ENCODE measurements at places on chromosomes 2 and 18.
A peak's percentile ranks its signal among the peaks of the same experiment; 100 is the strongest.

DNA sequence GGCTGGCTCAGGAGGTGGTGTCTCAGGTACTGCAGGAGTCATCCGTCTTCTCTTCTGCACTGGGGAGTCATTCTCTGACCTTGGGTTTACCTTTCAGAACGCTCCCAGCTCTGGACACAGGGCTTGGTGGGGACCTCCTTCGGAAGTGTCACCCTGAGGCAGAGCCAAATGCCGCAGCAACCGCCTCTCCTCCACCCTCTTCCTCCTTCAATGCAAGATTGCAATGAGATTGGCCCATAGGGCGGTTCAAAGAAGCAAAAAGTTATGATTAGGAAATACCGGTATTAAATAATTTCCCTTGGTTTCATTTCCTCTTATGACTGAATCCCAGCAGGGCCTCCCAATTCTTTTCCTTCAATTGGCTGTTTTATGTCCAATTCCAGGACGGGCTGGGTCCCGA lies 178.8 kb downstream of the ACKR3 start:
- DNase-seq = peak; percentile 12

DNA sequence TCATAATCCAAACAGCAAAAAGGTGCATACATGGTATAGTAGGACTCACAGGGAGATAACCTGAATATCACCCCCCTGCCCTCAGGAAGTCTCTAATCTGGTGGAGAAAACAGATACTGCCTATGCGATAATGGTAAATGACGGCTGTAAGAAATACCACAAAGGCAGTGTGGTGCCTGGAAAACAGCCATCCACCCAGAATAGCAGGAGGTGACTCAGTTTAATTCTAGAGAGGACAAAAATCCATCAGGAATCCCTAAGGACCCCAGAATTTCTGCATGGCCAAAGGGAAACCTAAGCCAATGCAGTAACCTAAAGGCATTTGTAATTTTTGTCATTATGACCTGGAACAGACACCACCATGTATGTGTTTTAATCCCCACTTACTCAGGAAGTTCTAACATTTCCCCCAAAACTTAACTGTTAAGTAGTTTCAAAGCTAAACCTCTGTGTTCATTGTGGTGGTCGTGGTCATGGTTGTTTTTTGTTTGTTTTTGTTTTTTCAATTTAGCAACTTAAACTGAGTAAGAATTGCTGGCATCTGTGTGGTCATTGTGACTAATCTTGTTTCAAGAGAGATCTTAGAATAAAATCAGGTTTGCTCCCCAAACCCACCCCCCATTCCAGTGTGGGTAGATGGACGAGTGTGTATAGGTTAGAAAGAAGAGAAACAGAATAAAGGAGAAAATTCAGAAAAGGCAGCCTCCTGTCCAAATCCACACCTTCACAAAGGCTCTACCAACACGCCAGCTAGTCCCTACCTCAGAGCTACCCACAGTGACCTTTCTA lies 121.5 kb upstream of the CDCA7 start:
- DNase-seq = peak; percentile 10

DNA sequence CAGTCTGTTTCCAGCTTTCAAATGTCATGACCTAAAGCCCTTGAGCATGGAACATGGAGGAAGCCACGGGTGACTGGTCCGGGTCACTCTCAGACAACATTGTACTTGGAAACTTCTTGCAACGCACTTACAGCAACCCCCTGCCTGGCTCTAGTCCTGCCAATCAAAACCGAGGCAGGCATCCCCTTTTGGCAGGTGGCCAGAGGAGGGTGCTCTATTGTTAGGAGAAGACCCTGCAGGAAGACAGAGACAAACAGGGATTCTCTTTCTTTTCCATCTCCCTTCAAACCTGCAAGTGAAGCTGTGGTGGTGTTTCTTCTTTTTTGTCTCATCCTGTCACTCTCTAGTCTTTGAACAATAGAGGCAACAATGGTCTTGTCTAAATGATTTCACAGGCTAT lies 667.2 kb downstream of the ZEB2 start:
- no peak for DNase-seq

DNA sequence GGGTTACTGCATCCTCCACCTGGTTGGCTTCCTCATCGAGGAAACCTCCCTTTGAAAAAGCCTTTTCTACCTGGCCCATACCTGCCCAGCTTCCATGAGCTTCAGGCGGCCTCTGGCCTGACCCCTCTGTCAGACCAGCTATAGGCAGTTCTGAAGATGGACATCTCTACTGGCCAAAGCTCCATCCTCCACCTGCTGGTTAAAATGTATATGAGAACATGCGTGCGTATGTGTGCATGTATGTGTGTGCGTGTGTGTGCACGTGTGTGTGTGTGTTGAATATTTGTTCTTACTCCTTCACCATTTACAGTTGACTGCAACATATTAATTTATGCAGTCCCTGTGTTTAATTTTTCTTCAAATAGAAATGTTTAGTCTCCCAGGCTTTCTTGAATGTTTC lies 642.4 kb upstream of the RAB6C start:
- no peak for DNase-seq

- DNase-seq = no peak
These were observed 337.4 kb upstream of the SLC14A2 start for GRCh38 chr18:45277908-45278307.

- no peak for DNase-seq
These were observed 43.7 kb upstream of the TANK start for GRCh38 chr2:161116509-161116908.

DNA sequence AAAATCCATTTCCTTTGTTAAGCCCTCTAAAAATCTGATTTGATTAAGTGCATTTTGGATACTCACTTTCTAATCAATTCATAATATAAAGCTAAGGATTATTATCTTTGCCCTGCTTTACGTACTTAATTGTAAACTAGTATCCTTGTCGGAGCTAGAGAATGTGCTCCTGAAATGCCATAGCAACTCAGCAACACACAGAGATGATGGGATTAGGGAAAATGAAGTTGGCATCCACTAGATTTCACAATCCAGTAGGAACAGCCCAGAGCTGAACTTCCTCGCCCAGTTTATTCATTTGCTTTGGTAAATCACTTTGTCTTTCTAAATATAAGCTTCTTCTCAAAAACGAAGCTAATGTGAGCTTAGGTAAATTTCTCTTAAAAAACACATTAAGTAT lies 386.3 kb downstream of the CTNNA2 start:
- DNase-seq = no peak

GRCh38 chr2:236643480-236643879 lies 73.9 kb downstream of the ACKR3 start:
- no peak for DNase-seq

DNA sequence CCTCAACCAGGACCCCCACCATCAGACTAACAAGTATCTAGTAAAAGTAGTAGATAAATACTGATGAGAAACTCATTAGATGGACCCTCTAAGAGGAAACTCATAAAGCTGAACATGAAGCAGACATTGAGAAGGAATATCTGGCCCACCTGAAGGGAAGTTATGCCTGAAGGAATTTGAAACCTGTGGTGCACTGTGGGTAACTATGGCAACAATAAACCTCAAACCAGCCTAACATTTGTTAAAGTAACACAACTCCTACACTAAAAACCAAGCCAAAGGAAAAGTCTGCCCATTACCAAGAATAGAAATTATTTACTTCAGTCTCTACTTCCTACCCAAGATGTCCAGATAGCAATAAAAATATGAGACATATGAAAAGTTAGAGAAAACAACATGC lies 43.4 kb downstream of the KIAA1328 start:
- DNase-seq = no peak

DNA sequence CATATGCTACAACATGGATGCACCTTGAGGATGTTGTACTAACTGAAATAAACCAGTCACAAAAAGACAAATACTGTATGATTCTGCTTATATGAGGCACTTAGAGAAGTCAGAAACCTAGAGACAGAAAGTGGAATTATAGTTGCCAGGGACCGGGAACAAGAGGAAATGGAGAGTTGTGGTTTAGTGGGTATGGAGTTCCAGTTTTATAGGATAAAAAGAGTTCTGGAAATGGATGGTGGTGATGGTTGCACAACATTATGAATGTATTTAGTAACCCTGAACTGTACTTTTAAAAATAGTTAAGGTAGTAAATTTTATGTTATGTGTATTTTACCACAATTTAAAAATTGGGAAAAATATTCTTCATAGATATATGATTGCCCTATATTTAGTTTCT lies 97.7 kb downstream of the DPP4 start:
- no peak for DNase-seq

DNA sequence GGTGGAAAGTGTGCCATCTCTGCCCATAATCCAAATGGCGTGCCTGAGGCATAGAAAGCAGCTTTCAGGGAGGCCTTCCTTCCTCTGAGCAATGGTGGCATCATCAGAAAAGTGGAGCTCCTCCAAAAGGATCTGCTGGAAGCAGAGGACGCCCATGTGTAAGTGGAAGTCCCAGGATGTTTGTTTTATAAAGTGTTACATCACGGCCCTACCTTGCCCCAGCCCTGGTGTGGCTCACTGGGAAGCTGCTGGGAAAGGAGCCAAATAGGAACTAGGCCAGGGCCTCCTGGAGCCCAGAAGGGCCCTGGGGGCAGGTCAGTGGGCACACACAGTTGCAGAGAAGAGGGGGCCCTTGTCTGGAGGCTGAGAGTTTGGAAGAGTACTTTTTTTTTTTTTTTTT lies 4.2 kb upstream of the ODC1 start:
- peak; percentile 71 for DNase-seq

GRCh38 chr2:75709297-75709696 lies 1.4 kb downstream of the GCFC2 start:
- DNase-seq = no peak

- DNase-seq = no peak
These were observed 5.5 kb upstream of the ITSN2 start for GRCh38 chr2:24365826-24366225.

DNA sequence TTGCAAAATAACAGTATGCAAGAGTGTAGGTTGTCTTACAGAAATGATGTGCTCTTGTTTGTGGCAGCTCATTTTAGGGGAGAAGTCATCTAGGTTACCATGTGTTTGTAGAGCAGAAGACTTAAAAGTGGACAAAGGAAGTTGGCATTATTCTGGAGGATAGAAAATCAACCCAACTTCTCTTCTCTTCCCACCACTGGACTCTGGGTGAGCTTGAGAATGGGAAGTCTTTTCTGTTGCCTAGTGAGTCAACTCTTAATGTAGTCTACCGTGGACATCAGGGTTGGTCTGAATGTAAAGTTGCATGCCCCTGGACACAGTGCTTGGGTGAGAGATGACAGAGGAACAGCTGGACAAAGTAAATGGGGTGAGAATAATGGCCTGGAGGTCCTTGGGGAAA lies 98.3 kb downstream of the FMNL2 start:
- no peak for DNase-seq

DNA sequence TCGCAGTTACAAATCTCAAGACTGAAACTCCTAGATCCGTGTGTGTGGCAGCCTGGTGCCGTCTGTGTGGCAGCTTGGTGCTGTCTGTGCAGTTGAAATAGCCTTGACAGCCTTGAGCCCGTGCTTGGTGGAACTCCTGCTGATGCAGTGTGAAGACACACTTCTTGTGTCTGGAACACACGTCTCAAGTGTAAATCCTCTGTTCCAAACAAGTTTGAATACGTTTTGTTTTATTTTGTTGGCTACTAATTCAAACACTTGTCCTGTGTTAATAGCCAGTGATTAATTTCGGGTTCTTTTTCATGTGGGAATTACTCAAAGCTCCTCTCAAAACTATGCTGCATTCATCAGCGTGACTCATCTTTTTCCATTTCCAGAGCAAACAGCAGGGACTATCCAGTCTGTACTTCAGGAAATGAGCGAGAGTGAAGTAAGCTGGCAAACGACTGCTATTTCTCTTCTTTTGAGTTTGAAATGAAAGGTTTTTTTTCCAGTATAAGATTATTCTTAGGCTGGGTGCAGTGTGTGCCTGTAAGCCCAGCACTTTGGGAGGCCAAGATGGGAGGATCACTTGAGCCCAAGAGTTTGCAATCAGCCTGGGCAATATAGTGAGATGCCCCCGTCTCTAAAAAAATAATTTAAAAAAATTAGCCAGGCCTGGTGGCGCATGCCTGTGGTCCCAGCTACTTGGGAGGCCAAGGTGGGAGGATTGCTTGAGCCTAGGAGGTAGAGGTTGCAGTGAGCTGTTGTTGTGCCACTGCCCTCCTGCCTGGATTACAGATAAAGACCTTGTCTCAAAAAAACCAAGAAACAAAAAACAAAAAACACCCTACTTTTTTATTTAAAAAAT lies 152.9 kb downstream of the SPP2 start:
- DNase-seq = peak; percentile 85

DNA sequence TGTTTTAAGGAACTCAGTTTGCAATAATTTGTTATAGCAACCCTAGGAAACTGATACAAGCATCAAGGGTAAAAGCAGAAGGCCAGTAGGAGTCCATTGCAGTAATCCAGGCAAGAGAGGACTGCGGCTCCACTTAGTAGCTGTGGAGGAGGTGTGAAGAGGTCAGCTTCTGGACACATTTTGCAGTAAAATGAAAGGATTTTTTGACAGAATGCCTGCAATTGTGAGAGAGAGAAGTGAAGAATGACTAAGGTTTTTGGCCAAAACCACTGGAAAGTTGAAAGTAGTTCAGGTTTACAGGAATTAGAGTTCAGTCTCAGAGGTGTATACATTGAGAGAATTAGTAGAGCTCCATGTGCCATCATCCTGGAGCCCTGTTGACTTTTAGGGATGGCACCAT lies 129.5 kb downstream of the RHBDD1 start:
- DNase-seq = no peak

DNA sequence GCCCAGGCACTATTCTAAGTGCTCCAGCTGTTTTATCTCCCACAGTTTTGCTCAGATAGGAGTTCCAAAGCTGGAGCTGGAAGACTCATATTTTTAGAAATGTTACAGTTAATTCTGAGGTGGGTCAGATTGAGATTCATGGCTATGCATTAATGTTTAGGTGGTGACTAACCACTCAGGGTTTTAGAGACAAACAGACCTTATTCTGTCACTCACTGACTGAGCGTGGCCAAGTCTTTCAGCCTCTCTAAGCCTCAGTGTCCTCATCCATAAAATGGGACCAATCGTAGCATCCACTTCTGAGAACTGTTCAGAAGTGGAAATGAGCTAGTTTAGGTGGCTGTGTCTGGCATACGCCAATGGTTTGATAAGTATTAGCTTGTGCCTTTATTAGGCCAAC lies 4.3 kb upstream of the CASP8 start:
- DNase-seq = no peak

GRCh38 chr2:197108758-197109157 lies 182.3 kb upstream of the PGAP1 start:
- DNase-seq = peak; percentile 94

DNA sequence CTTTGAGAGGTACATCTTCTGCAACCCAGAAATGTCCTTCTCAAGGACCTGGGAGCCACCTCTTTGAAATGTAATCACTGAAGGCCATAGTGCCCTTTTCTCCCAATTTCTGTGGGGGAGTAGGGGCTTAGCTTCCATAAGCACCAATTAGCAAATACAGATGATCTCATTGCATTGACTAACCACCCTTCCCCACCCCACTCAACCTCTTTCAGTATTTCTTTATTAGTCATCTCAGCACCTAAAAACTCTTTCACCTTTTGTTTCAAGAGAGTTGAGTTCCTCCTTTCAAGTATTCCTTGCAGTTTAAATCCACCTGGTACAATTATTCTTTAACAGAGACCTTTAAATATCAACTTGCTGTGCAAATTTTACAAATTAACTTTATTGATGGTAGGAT lies 1011.8 kb upstream of the CDH2 start:
- no peak for DNase-seq

GRCh38 chr18:11106894-11107293 lies 42.5 kb downstream of the PIEZO2 start:
- no peak for DNase-seq

GRCh38 chr2:10473121-10473756 lies 25.1 kb upstream of the ODC1 start:
- DNase-seq = no peak

GRCh38 chr2:226797289-226797988 lies 2.2 kb downstream of the IRS1 start:
- DNase-seq = peak; percentile 48

- DNase-seq = no peak
These were observed 74.2 kb downstream of the MBD2 start for GRCh38 chr18:54150226-54150625.
